ENCODE measurements at places on chromosomes 12 and 14.

DNA sequence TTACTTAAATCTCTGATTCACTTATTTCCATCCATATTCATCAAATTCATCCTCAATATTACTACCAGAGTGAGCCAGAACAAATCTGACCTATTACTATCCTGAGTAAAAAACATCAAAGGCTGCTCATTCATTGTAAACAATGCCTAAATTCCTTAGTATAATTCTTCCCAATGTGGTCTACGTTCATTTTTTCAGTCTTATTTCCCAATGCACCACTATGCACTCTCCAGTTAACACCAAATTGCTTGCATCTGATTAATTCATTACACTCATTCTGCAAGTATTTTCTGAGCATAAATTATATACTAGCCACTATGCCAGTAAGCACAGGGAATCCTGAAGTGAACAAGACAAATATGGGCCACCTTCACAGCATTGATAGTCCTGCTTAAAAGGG is 110.0 kb downstream of the EPS8 start:
- no peak for DNase-seq

DNA sequence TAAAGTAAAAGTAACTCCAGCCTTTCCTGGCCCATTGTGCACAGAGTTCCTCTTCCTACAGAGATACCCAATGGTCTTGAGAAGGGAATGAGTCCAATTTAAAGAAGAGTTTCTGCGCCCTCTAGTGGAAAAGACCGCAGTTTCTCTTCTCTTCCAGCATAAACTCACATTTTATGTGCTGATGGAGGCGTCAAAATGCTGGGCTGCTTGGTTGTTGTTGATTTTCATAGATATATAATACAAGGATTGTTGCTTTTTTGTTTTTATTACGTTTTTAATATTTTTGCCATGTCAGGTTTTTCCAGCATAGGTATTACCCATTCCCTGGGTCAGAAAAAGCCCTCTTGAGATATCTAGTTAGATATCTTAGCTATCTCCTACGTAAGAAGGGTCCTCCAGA is 356.9 kb upstream of the STXBP6 start:
- DNase-seq: no peak

- DNase-seq: no peak
Observed at GRCh38 chr12:66312189-66312588, 9.9 kb downstream of the HELB start.

GRCh38 chr12:93911396-93911795 is 234.2 kb downstream of the CRADD start:
- DNase-seq: no peak

DNA sequence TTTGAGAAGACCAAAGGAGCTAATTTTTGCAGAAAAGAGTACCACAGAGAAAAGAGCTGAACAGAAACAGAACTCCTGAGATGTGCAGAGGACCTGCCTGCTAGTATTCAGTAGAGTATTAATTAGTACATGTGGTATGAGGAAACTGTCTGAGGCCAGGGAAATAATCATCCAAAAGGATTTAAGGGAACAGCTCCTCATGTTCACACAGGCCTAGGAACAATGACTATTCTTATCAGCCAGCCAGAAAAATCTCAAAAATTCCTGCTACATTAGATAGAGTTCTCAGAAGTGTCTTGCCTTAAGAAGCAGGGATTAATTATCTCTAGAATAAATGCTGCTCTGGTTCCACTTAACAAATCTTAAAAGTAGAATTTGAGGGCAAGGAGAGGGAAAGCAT is 36.4 kb downstream of the PKP2 start:
- DNase-seq: no peak

Data from heart right ventricle (tissue), 16 donors.